ENCODE measurements at places on chromosomes 16 and 17.

GRCh38 chr16:3569851-3570250 is 7.4 kb downstream of the NLRC3 start:
- no peak for DNase-seq

DNA sequence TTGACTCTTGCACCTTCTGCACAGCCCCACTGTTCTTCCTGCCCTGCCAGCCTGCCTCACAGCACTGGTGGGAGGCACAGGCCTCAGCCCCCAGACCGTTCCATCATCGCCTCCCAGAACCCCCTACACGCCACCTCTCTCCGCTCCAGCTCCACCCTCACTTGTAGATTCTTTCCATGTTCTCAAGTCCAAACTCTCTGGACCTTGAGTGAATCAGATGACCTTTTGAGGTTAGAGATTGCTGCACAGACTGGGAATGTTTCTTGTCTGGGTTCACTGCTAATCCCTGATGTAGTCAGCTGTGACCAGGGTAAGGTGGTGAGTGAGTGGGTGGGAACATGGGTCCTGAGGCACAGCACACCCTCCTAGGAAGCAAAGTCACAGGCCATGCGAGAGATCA is 272.4 kb downstream of the IRF8 start:
- no peak for DNase-seq

DNA sequence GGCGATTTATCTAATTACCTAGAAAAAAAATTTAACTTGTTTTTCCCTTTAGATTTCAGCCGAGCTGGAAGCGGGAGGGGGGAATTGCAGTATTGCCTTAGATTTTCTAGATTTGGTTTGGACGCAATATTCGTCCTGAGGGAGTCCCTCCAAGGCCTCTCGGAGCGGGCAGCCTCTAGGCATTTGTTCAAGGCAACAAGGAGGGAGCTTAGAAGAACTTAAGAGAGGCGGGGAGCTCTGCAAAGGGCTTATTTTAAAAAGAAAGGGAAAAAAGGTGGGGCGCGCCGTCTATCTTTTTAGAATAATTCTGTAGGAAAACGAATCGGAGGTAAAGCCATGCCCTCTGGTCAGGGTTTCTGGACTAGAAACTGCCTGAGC is 407 bp upstream of the TMEM94 start:
- no peak for DNase-seq

- DNase-seq = no peak
These were observed 5.8 kb upstream of the DHRS13 start for GRCh38 chr17:28908640-28909167.

- no peak for DNase-seq
These were observed 16.2 kb upstream of the CTCF start for GRCh38 chr16:67546091-67546501.

DNA sequence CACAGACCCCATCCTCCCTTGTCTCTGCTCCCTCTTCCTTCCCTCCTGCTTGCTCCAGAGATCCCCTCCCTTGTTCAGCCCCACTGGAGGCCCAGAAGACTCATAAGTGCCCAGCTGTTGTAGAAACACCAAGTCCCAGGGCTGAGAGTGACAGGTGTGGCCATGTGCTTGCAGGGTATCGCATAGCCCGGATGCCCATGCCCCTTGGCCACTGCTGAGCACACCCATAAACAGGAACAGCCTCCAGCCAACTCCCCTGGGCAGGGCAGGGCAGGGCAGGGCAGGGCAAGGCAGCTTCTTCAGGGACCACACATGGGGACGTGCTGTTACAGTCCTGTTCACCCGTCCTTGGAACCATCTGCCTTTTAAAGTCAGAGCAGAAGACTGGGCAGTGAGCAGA is 2.0 kb downstream of the CACNG1 start:
- DNase-seq = no peak

DNA sequence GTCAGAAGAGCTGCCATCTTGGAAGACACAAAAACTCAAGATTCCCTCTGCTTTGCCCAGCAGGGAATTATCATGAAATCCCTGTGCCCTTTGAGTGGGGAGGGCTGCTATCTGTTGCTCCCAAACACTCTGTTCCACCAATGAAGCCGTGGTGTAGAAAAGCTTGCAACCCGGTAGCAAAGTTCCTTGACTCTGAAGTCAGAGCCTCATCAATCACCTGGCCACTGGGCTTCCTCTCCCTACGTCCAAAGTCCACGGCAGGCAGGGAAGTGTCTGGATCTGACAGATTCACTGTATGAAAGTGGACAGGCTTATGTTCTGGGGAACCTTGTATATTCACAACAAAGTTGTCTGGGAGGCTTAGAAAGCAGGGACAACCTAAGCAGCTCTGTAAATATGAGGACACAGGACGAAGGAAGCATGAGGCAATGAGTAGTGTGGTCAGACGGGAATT is 343.3 kb downstream of the SLC39A11 start:
- DNase-seq = no peak

DNA sequence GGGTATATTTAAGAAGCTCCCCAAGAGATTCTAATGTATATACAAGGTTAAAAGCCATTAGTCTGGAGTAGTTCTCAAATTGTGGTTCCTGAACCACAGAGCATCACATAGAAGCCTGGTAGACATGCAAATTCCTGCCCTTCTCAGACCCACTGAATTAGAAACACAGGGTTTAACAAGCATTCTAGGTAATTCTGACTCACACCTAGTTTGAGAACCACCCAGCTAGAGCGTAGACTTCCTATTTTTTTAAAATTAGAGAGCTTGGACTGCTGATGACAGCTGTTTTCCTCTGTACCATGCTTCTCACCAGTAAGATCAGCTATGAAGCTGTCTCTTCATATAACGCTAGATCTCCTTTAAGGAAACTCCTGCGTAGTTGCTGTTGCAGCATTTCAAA is 50.6 kb downstream of the HS3ST3B1 start:
- DNase-seq = no peak

DNA sequence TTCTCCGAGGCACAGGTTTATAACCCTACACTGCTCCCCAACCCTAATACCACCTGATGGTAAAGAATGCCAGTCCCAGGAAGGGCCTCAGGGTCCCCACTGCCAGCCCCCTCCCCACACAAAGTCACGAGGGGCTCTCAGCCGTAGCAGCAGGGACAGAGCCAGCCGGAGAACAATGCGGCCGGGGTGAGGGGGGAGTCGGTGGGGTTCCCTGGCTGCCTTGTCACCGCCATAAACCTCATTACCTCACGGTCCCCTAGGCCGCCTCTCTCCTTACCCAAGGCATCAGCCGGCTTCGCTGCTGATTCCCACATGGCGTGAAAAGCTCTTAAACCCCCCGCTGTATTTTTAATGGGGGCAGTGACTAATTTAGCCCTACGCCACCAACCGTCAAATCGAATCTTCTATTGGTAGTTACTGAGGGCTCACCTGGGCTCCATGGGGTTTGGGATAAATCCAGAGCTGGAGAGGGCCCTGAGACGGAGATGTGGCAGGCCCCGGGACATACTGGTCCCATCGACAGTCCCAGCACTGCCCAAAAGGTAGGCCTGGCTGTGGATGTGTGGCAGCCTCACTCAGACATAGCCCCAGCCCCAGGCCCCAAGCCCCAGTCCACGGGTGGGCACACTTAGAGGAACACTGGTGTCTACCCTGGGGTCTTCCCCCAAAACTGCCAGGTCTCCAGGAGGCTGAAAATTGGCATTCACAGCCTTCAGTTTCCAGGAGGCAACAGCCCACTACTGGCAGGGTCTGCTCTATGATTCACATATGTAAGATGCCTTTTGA is 115.3 kb downstream of the C16orf78 start:
- DNase-seq = no peak

DNA sequence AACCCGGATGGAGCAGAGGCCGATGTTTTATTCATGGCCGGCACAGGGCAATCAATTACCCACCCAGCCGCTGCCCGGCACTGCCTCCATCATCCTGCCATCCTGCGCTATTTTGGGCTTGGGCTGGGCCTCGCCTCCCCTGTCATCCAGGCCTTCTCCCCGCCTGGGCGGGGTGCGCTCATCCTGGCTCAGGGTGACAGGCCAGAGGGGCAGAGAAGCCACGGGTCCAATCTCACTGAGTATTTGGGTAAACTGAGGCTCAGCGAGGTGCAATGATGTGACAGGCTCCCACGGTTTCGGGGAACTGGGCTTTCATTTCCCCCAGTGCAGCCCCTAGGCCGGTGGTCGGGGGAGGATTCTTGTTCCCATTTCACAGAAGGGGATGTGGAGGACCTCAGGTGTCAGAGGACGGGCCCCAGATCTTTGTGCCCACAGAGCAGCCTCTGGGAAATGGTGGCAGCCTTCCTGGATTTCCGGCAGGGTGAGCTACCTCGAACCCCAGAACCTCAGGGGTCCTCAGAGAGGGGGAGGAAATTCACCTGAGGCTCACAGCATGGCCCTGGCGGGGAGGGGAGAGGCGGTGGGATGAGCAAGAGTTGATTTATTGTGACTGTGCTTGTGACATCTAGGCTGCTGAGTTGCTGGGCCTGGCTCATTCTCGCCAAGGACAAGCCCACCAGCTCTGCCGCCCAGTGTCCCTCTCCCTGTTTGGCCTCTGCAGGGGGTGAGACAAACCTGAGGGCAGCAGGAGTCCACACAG is 23.8 kb upstream of the KCNJ12 start:
- DNase-seq = no peak

- DNase-seq = no peak
These were observed 18.4 kb upstream of the STAC2 start for GRCh38 chr17:39244016-39244599.

- no peak for DNase-seq
These were observed 519.8 kb downstream of the TMEM114 start for GRCh38 chr16:8070506-8070905.

GRCh38 chr16:10536814-10537389 is 43.5 kb downstream of the EMP2 start:
- DNase-seq = no peak

GRCh38 chr17:63480826-63481487 is 4.1 kb downstream of the ACE start:
- no peak for DNase-seq

GRCh38 chr16:71794943-71795342 is 13.7 kb downstream of the AP1G1 start:
- no peak for DNase-seq

- no peak for DNase-seq
These were observed 8.8 kb downstream of the CNTNAP1 start for GRCh38 chr17:42691021-42691545.

GRCh38 chr17:17416400-17417360 is 60.1 kb upstream of the MED9 start:
- peak; percentile 72 for DNase-seq

DNA sequence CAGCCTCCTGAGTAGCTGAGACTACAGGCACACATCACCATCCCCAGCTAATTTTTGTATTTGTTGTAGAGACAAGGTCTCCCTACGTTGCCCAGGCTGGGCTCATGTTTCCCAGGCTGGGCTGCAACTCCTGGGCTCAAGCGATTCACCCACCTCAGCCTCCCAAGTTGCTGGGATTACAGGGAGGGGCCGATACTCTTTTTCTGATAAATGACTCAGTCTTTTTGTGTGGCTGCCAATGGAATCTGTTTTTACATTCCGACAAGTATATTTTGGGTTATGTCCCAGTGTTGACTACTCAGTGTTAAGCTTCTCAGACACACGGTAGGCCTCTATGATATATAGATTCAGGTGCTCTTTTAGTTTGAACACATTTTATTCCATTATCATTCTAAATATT is 58.1 kb downstream of the SLFN11 start:
- peak; percentile 83 for DNase-seq

GRCh38 chr16:11734025-11734652 is 8.5 kb downstream of the TXNDC11 start:
- no peak for DNase-seq

- DNase-seq = no peak
These were observed 251.6 kb upstream of the TNRC6C start for GRCh38 chr17:77706938-77707337.

GRCh38 chr17:27477050-27477888 is 21.0 kb downstream of the KSR1 start:
- no peak for DNase-seq

GRCh38 chr16:49011901-49012300 is 269.7 kb downstream of the CBLN1 start:
- no peak for DNase-seq

DNA sequence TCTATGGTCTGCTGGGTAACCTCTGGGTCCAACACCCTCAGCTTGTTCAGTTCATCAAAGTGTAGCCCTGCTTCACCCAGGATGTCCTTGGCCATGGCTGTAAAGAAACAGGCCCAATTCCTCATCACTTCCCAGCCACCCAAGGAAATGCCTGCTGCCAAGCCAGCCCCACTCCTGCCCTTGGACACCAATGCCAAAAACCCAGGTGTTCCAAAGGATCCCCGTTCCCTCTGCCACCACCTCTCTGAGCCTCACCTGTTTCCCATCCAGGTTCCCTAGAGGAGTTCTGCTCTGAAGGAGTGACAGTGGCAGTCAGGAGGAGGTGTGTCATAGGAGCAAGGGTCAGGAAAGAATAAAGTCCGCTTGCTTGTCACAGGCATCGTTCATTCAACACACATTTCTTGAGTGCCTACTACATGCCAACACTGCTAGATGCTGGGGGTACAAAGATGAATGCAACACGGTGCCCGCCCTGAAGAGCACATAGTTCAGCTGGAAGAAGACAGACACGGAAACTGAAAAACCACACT is 3.3 kb downstream of the IFT20 start:
- no peak for DNase-seq

DNA sequence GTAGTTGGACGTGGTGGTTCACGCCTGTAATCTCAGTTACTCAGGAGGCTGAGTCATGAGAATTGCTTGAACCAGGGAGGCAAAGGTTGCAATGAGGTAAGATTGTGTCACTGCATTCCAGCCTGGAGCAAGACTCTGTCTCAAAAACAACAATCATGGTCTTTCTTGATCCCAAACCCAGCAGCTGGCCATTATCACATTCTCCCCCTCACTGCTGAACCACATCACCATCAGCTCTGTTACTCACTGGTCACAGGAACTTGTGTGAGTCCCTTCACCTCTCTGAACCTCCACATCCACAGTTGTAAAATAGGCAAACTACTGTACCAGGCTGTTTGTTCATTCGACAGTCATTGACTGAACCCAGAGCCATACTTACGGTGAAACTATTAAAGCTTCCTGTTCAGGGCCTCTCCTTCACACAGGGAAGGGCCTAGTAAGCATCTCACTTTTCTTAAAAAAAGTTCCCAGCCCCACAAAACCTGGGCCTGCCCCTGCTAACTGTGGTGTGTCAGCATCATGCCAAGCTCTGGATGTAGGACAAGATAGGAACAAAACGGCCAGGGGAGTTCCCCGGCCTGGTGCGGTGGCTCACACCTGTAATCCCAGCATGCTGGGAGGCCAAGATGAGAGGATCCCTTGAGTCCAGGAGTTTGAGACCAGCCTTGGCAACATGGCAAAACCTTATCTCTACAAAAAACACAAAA is 104.7 kb downstream of the COPRS start:
- no peak for DNase-seq

GRCh38 chr16:85266857-85267256 is 154.6 kb upstream of the CIBAR2 start:
- DNase-seq = no peak

DNA sequence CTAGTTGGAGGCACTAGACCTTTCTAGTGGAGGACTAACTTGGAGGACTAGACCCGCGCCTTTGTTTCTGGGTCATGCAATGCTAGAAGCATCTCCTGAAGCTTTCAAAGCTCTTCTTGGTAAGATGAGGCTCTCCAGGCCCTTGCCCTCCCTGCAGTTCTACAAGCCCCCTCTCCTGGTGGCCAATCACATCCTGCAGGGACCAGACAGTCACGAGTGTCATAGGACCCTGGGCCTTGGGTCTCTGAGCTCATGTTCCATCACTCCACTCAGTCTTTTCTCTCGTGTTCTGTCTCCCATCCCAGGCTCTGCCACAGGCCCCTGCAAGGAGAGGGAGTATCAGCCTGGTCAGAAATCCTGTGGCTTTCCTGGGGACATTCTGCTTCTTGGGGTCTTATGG is 119.6 kb downstream of the CYLD start:
- no peak for DNase-seq

GRCh38 chr17:10733666-10734065 is 3.8 kb upstream of the TMEM220 start:
- no peak for DNase-seq
